ENCODE measurements at places on chromosomes 2 and 18.

- no peak for DNase-seq
These were observed 74.2 kb downstream of the TNS1 start for GRCh38 chr2:217928324-217929181.

DNA sequence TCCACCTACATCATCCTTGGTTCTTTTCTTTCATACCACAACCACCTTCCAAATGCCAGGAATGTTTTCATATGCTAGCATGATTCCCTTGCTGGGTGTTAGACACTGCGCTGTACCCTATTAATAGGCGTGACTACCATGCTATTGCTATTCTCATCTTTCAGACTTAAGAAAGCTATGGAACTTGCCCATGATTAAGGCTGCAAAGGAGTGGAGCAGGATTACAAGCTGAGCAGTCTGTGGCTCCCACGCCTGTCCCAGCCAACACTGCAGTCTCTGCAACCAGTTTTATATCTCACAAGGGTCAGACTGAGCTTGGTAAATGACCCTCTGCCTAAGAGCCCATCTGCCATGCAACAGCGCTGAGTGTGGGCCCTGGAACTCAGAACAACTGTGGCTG is 285.7 kb upstream of the POU3F3 start:
- DNase-seq: no peak

DNA sequence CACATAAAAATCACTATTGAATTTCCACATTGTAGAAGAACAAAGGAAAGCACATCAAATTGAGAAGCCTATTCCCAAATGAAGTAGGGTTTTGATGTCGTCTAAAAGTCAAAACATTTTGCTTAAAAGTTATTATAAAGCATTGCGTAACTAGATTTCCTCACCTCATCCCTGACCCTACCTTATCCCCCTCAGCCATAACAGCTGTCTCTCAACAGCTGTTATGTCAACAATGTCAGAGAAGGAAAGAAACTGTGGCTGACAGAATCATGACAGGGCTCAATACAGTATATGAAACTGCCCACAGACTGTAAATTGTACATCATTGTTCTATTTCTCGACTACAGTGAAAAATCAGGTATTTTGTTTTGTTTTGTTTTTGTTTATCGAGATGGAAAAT is 63.0 kb upstream of the ACVR1C start:
- no peak for DNase-seq

DNA sequence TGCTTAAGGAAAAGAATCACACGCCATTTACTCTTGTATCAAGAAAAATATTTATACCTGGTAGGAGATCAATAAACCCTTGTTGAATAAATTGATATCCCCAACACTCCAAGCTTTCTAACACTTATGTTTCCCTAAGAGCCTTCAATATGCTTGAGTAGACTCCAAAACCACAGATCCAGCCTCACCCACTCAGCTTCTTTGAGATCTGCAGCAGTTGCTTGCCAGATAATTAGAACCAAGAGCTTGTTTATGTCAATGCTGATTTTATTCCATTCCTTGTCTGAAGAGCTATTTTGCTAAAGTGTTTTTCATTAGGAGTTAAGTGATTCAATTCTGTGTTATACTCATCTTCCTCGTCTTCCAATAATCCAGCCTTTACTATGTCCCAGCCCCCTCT is 26.3 kb upstream of the CRIM1 start:
- DNase-seq: no peak

GRCh38 chr18:12645751-12646203 is 12.1 kb downstream of the SPIRE1 start:
- DNase-seq: no peak

DNA sequence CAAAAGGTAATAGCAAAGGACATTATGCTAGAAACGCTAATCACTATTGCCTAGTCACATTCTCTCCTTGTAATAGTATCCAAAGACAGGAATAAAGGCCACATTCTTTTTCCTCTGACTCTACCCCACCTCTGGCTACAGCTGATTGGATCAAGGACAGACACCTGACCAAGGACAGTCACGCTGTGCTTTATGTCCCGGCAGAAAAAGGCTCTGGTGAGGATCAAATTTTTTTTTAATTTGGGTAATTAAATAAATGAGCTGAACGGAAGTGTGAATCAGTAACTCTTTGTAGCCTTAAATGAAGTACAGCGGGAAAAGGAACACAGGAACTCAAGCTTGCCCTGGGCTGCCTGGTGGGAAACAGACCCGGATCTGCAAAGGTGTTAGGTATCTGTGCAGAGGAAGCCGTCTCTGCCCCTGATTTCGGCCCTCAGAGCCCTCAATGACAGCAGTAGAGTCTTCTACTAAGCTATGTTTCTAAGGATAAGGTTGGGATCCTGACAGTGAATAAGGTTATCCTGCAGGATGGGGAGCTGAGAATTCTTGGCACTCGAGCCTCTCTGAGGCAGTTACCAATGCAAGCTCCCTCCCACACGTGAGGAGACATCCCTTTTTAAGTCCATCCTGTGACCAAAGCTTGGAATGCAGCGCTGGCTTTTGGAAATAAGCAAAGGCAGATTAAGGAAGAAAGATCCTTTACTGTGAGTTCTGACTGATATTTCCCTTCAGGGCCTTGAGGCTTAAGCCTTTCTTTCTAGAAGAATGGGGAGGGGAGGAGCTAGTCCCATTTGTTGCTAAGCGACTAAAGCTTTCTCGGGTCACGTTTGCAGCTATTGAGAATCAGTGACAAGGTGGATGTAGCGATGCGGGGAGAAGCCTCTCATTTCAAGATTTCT is 37.8 kb upstream of the IKZF2 start:
- DNase-seq: no peak

DNA sequence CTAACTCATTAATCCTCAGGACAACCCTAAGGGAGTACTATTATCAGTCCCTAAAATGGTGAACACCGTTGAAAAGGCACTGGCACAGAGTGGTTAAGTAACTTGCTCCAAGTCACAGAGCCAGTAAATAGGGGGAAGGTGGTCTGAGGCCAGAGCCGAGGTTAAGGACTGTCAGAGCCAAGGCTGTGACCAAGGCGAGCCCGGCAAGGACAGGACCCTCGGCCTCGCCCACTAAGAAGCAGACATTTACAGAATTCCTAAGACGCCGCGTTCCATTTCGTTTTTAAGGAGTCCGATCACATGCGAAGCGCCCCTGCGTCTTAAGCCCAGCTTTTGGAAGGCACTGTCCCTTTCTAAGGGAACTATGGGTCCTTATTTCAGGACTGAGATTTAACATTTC is 1.1 kb downstream of the PDIA6 start:
- no peak for DNase-seq

GRCh38 chr2:41895334-41895664 is 152.5 kb upstream of the PKDCC start:
- DNase-seq: no peak

GRCh38 chr18:36732264-36732663 is 96.5 kb downstream of the TPGS2 start:
- DNase-seq: no peak

DNA sequence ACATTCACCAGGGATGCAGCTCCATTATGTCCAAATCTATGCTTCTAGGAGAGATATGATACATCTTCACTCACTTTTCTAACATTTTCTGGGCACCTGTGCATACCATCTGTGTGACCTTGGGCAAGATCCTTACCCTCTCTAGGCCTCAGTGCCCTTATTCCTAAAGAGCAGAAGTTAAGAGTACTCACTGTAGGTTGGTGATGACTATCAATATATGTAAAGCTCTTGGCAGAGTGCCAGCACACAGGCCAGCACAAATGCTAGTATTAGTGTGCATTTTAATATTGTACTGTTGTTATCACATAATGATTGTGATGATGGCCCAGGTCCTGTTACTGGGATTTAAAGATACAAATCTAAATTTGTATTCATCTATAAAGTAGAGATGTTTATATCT is 199.2 kb downstream of the RAD51AP2 start:
- DNase-seq: no peak

GRCh38 chr2:49598231-49598630 is 443.9 kb upstream of the FSHR start:
- DNase-seq: no peak

- DNase-seq: peak; percentile 78
These were observed 12.4 kb downstream of the COPS8 start for GRCh38 chr2:237097911-237098702.

DNA sequence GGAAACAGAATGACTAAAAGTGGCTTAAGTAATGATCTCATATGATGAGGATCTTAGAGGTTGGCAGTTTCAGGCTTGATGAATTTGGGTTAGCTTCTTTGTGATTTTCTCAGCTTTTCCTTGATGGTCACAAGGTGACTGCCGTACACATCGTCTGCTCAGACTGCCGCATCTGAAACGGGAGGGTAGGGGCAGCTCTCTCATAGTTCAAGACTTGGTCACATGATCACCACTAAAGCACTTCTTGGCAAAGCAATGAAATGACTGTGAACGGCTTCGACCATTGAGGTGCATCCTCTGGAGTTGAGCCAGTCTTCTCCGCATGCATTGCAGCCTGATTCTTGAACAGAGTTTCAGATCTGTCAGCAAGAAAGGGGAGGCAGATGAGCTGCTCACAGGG is 43.8 kb downstream of the LPIN1 start:
- no peak for DNase-seq

GRCh38 chr2:16507655-16508489 is 157.8 kb downstream of the CYRIA start:
- no peak for DNase-seq

DNA sequence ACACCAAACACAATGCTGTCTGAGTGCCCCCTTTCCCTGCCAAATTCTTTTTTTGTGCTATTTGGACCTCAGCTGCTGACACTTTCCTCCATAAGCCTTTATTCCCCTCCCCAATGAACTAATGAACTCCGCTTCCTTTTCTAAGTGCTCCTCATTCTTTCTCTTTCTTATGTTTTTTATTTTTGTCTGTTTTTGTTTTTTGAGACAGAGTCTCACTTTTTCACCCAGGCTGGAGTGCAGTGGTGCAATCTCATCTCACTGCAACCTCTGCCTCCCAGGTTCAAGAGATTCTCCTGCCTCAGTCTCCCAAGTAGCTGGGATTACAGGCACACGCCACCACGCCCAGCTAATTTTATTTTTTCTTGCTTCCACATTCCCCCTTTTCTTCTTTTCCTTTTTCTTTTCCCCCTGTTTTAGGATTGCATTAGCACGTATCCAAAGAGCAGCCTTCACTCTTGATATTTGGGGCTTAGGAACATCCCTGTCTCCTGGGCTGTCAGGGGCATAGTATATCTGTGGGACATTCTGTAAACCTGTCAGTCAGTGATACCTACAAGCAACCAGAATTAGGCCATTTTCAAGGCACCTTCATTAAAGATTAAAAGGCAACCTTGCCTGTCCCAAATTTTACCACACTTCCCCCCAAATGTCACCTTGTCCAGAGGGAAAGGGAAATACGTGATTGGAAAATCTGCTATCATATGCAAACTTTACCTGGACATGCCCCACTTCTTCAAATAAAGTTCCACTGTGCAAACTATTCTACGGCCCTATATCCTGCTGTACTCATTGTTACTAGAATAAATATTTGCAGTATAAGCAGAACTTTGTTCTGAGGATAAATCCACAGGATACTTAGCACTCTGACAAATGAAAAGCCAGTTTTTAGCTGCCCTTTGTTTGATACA is 65.1 kb upstream of the ACSL3 start:
- no peak for DNase-seq

GRCh38 chr2:65476778-65477177 is 44.4 kb upstream of the SPRED2 start:
- DNase-seq: no peak

- no peak for DNase-seq
These were observed 43.8 kb downstream of the TMEM185B start for GRCh38 chr2:120179396-120179795.

DNA sequence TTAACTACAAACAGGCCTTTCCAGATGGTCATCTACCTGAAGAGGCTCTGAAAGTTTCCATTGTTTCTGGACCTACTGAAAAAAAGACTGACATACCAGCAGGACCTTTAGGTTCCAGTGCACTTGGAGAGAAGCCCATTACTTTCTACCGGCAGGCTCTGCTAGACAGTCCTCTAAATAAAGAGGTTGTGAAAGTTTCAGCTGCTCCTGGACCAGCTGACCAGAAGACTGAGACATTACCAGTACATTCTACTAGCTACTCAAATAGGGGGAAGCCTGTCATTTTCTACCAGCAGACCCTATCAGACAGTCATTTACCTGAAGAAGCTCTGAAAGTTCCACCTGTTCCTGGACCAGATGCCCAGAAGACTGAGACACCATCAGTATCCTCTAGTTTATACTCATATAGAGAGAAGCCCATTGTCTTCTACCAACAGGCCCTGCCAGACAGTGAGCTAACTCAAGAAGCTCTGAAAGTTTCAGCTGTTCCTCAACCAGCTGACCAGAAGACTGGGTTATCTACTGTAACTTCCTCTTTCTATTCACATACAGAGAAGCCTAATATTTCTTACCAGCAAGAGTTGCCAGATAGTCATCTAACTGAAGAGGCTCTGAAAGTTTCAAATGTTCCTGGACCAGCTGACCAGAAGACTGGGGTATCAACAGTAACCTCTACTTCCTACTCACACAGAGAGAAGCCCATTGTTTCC is 65.8 kb downstream of the ALMS1 start:
- no peak for DNase-seq

DNA sequence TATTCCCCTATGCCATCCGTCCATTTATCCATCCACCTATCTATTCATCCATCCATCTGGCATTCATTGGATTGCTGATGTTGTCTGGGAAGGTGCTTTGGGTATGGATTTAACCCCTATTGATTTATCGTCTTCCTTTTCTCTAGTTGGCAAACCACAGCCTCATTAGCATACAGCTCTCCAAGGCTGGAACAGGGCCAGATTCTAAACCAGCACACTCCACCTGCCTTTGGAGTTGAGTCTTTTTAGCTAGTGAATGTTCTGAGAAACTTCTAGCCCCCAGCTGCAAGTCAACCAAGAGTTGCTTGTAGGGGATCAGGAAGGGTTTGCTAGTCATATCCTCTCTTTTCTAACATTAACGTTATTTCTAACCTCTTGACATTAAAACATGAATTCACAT is 90.7 kb downstream of the NRP2 start:
- DNase-seq: no peak

- DNase-seq: no peak
These were observed 342.8 kb downstream of the EIPR1 start for GRCh38 chr2:3034856-3035255.

- no peak for DNase-seq
These were observed 36.6 kb downstream of the GPR155 start for GRCh38 chr2:174450021-174450816.

- no peak for DNase-seq
These were observed 19.2 kb upstream of the TMEM177 start for GRCh38 chr2:119659601-119660342.

GRCh38 chr18:715626-716025 is 3.2 kb upstream of the ENOSF1 start:
- DNase-seq: peak; percentile 80

- no peak for DNase-seq
These were observed 1233.6 kb upstream of the TMEFF2 start for GRCh38 chr2:193428336-193428818.

- DNase-seq: no peak
These were observed 21.6 kb downstream of the EFEMP1 start for GRCh38 chr2:55901941-55902340.

GRCh38 chr2:217055624-217056023 is 195.8 kb upstream of the TNP1 start:
- no peak for DNase-seq

- no peak for DNase-seq
These were observed 136.7 kb upstream of the CWC22 start for GRCh38 chr2:180143633-180144337.

All from AG09309 (cell line).